Panc1 (cell line): ENCODE measurements at places on chromosomes 4 and X. TPM values are rescaled to one million over a fixed set of nuclear protein-coding genes. Genes with fewer than 3 reads are reported as not detected.

The ATOH1 gene
- total RNA-seq, result not detected

The KLHL13 gene
- total RNA-seq, result 0.82 TPM

The MAGED4 gene
- total RNA-seq, result 0.74 TPM

The NUDT10 gene
- total RNA-seq, result not detected

The TMSB15A gene
- 2.3 TPM for total RNA-seq

The TSC22D3 gene
- 7.2 TPM for total RNA-seq

The WWC2 gene
- 80.3 TPM for total RNA-seq

The WNK3 gene
- total RNA-seq, result not detected

The ETDA gene
- not detected for total RNA-seq

The SAGE1 gene
- not detected for total RNA-seq

The CLGN gene
- total RNA-seq, result 5.4 TPM

The IL2RG gene
- total RNA-seq, result 0.28 TPM

The MAGEE1 gene
- total RNA-seq, result 1.6 TPM

The ZNF141 gene
- not detected for total RNA-seq

The GC gene
- total RNA-seq, result 0.31 TPM

The PDGFRA gene
- total RNA-seq, result 0.15 TPM

The TMEM35A gene
- total RNA-seq, result not detected

The REST gene
- 38.8 TPM for total RNA-seq

The ZC4H2 gene
- 11.7 TPM for total RNA-seq

The ABCB7 gene
- total RNA-seq, result 30.7 TPM

The XPNPEP2 gene
- total RNA-seq, result not detected

The RPS6KA6 gene
- 0.05 TPM for total RNA-seq

The HSFX3 gene
- not detected for total RNA-seq

The YIPF7 gene
- total RNA-seq, result not detected

The ARHGAP24 gene
- 17.4 TPM for total RNA-seq

The FSTL5 gene
- total RNA-seq, result 0.67 TPM

The CYSLTR1 gene
- not detected for total RNA-seq

The TXK gene
- total RNA-seq, result 0.26 TPM

The CSAG1 gene
- not detected for total RNA-seq

The GPR119 gene
- not detected for total RNA-seq

The ZMAT1 gene
- 5.7 TPM for total RNA-seq

The CLCN4 gene
- total RNA-seq, result 2.5 TPM

The MUC7 gene
- total RNA-seq, result not detected

The LDOC1 gene
- not detected for total RNA-seq

The EXOC1L gene
- not detected for total RNA-seq

The SOX3 gene
- not detected for total RNA-seq

The PALLD gene
- 6.5 TPM for total RNA-seq

The RHOXF2B gene
- 0.10 TPM for total RNA-seq

The AWAT2 gene
- not detected for total RNA-seq

The HELT gene
- total RNA-seq, result not detected

The SSX1 gene
- total RNA-seq, result 0.13 TPM

The SPANXA2 gene
- not detected for total RNA-seq

The TCP11X2 gene
- not detected for total RNA-seq
